PC-9 (cell line): ENCODE measurements at places on chromosomes 3 and 15.

- no peak for DNase-seq
Observed at GRCh38 chr3:187963677-187964385, 190.1 kb upstream of the LPP start.

DNA sequence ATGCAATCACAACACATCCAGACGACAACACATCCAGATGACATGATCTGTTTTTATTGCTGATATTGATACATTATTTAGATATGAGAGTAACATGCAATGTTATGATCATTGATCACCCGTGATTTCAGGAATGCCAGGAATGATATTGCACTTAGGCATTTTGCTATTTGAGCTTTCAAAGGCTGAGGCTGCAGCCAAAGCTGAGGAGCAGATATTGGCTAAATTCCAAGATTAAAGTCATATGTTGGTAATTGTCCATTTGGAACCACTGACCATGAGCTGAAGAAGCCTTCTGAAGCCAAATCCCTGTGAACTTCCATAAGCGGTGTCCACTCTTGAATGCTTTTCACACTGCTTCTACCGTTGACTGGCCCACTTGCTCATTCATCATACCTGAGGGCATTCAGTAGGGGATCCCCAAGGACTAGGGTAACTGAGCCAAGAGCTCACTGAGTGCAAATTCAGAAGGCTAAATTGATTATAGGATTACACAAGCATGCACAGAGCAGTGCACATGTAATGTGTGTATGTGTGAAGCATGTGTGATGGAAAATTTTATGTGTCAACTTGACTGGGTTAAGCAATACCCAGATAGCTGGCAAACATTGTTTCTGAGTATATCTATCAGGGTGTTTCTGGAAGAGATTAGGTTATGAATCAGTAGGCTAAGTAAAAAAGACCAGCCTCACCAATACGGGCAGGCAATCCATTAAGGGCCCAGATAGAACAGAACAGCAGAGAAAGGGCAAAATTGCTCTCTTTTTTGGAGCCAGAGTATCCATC lies 92.1 kb upstream of the PLAAT1 start:
- DNase-seq = no peak

- no peak for DNase-seq
Observed at GRCh38 chr15:96222981-96223380, 107.5 kb upstream of the NR2F2 start.

DNA sequence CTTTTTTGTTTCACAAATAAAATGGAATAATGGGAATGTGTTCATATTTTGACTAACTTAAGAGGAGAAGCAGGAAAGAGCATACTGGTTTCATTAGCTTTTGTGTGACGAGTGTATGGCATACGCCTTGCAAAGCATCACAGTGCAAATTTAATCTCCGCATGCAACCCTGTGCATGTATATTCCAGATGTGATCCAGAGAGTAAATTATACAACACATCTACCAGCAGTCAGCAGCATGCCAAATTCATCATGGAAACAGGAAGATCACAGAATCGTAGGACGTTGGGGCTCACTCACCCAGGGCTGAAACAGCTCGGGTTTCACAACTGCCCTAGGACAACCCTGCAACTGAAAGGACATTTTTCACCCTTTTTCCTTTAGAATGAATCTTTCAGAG lies 53.4 kb downstream of the ADAMTS9 start:
- no peak for DNase-seq

- no peak for DNase-seq
Observed at GRCh38 chr3:126990890-126991289, 8.0 kb downstream of the PLXNA1 start.

GRCh38 chr15:39114690-39115378 lies 466.0 kb upstream of the THBS1 start:
- no peak for DNase-seq

- DNase-seq = no peak
Observed at GRCh38 chr3:193375614-193376013, 2.9 kb downstream of the ATP13A5 start.

DNA sequence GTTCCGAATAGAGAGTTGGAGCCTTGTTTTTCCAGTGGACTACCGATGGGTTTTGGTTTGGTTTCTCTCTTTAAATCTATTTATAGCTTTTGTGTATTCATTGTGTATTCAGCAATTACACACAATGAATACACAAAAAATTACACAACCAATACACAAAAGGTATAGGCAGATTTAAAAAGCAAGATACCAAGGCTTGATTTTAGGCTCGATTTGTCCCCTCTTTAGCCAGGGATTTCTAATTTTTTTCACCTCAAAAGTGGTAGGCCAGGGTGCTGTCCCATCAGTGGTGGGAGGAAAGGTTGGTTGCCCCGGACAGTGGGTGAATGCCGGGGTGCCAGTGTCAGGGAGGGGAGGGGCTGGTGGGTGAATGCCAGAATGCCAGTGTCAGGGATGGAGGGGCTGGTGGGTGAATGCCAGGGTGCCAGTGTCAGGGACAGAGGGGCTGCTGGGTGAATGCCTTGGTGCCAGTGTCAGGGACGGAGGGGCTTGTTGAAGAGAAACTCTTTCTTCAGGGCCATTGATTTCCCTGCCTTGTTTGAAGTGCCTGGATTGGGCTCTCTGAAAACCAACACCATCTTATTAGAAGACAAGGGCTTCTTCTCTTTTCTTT lies 186.2 kb downstream of the GOLGA6L6 start:
- DNase-seq = no peak

- no peak for DNase-seq
Observed at GRCh38 chr3:168585544-168585943, 489.8 kb upstream of the GOLIM4 start.

DNA sequence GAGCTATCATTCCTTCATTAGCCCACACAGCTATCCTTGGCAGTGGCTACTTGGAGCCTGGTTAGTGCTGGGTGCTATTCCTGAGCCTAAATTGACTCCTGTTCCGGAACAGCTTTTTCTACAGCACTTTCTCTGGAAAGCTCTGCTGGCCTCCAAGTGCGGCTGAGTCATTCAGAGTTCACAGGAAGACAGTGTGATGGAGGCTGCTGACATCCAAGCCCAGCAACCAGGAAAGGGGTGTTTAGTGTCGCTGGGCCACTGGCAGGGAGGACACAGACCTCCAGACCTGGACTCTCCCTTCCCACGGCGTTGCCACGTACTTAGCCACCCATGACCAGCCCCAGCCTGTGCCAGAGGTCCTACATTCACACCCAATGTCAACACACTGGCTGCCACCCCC lies 28.7 kb downstream of the CACNA2D2 start:
- no peak for DNase-seq

GRCh38 chr3:121913305-121913990 lies 19.2 kb downstream of the SLC15A2 start:
- no peak for DNase-seq
